Dermis lymphatic vessel endothelial cell (primary cell): ENCODE measurements at places on chromosomes 11 and 22. TPM values are rescaled to one million over a fixed set of nuclear protein-coding genes. Genes with fewer than 3 reads are reported as not detected.

Gene IGLL5
- not detected in 2 replicates for total RNA-seq

Gene KAT5
- total RNA-seq, result 37.0 and 43.6 TPM in 2 replicates

Gene DERL3
- total RNA-seq, result 0.17 and 0.33 TPM in 2 replicates

Gene SRPRA
- 45.6 and 49.2 TPM in 2 replicates for total RNA-seq

Gene MYO7A
- 11.4 and 17.3 TPM in 2 replicates for total RNA-seq

Gene CD3E
- not detected in 2 replicates for total RNA-seq

Gene EIF3L
- 400 and 450 TPM in 2 replicates for total RNA-seq

Gene FERMT3
- 7.2 and 9.3 TPM in 2 replicates for total RNA-seq

Gene CCDC81
- total RNA-seq, result under 0.01 and 0.09 TPM in 2 replicates

Gene BRSK2
- 0.17 and 0.33 TPM in 2 replicates for total RNA-seq

Gene HORMAD2
- not detected in 2 replicates for total RNA-seq

Gene ACR
- 0.22 and 0.34 TPM in 2 replicates for total RNA-seq

Gene SAA1
- total RNA-seq, result not detected in 2 replicates

Gene SLC6A5
- total RNA-seq, result not detected in 2 replicates

Gene IL17REL
- under 0.01 TPM in 1 of 2 replicates, not detected in the other for total RNA-seq

Gene CFAP300
- 0.11 TPM in 1 of 2 replicates, not detected in the other for total RNA-seq

Gene ASRGL1
- total RNA-seq, result 2.1 and 36.5 TPM in 2 replicates

Gene GGT5
- 1.8 and 8.9 TPM in 2 replicates for total RNA-seq

Gene BACE1
- total RNA-seq, result 7.0 and 8.1 TPM in 2 replicates

Gene MAJIN
- total RNA-seq, result not detected in 2 replicates

Gene DPAGT1
- 12.7 and 13.8 TPM in 2 replicates for total RNA-seq

Gene MS4A12
- total RNA-seq, result not detected in 2 replicates

Gene CARD16
- total RNA-seq, result 40.0 and 98.1 TPM in 2 replicates

Gene TIRAP
- total RNA-seq, result 4.4 and 5.3 TPM in 2 replicates
